ENCODE measurements at places on chromosomes 2 and 18. TPM values are rescaled to one million over a fixed set of nuclear protein-coding genes. Genes with fewer than 3 reads are reported as not detected.

GRCh38 chr2:237207646-237208045 is 122.0 kb downstream of the COPS8 start:
- no peak for DNase-seq

CCDC138 gene
- total RNA-seq: 8.8 TPM

GRCh38 chr2:26807788-26808460 is 22.1 kb downstream of the CENPA start:
- DNase-seq: no peak

XRCC5 gene
- total RNA-seq: 383 TPM

DNA sequence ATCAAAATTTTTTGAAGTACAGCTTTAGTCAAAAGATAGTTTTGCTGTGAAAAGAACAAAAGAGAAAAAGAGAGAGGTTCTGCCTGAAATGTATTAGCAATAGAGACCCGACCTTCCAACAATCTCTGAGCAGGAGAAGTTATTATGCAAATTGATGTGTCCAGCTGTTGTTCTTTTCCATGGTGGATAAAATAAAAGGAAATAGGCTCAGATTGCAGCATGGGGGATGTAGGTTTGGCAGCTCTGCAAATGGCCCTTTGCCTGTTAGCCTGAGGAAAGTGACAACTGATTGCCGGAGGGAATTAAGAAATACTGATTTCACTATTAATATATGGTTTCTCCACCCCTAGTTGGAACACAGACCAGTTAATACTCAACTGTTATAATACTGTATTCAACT is 1283.2 kb upstream of the NXPH2 start:
- no peak for DNase-seq

BOK gene
- 99.4 TPM for total RNA-seq

GRCh38 chr18:22711192-22711685 is 221.9 kb upstream of the RBBP8 start:
- DNase-seq: peak; percentile 16

GRCh38 chr2:240170354-240170735 is 29.9 kb upstream of the OTOS start:
- no peak for DNase-seq

- DNase-seq: no peak
These were observed at the start of gene C2orf74 for GRCh38 chr2:61161888-61162287. TSS of gene C2orf74 (plus strand) at chr2:61162188. CDS start at chr2:61162515, 327 bp downstream.

GRCh38 chr18:26489881-26490280 is 58.5 kb downstream of the KCTD1 start:
- DNase-seq: no peak

- no peak for DNase-seq
These were observed 9.9 kb upstream of the KLF11 start for GRCh38 chr2:10033251-10034006.

UGT1A10 gene
- total RNA-seq: not detected

- no peak for DNase-seq
These were observed 140.9 kb upstream of the TANK start for GRCh38 chr2:161019311-161019710.

ALPG gene
- 0.05 TPM for total RNA-seq

DNA sequence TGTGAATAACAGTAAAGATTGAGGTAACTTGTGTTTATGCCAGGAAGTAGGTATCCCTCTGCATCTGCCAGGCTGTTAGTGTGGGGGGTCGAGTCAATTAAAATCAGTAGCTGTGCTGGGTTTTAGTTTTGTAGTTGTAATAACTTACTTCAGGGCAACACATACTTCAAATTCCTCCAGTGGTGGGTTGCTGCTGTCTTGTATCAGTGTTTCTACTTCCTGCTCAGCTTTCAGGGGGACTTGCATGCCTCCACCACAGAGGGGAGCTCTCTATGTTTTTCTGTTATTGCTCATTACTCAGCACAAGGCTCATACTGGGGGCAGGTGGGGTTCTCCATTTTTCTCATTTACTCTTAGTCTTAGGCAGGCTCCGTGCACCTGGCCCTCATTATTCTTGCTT is 136.8 kb downstream of the CAPN13 start:
- DNase-seq: no peak

NT5C1B gene
- not detected for total RNA-seq

SULT1C2 gene
- total RNA-seq: 0.05 TPM

DNA sequence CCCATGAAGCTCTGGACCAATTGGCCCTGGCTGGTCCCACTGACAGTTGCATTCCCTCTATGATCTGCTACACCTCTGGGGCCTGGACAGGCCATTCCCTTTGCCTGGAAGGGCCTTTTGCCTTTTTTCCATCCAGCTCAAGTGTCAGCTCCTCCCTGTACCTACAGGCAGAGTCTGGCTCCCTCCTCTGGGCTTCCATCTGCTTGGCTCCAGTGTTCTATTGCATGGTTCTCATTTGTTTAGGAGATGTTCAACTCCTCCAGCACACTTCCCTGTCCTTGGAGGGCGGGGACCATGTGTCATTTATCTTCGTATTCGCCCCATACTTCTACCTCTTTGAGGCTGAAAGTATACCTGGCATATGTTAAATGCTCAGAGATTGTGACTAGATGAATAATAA is 61.1 kb downstream of the PRKCE start:
- no peak for DNase-seq

ZSCAN30 gene
- 14.0 TPM for total RNA-seq

IL18R1 gene
- total RNA-seq: 1.4 TPM

CFC1 gene
- not detected for total RNA-seq

DHRS9 gene
- not detected for total RNA-seq

DNA sequence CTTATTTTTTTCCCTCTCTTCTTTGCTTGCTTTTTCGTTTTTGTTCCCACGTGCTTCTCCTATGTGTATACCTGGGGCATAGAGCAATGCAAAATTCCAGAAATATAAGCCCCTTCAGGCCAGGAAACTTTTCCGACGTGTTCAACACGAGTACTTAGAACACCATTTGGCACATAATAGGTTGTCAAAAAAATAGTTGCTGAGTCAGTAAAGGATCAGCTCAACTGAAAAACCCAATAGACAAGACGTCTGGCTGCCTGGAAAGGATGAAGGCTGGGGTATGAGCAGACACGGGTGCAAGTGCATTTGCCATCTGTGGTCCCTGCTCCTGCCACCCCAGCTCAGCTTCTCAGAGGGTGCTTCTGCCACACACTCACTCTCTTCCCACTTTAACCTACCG is 823.0 kb upstream of the SOX11 start:
- DNase-seq: no peak

PPM1G gene
- total RNA-seq: 164 TPM

WNT6 gene
- total RNA-seq: not detected

- no peak for DNase-seq
These were observed 64.0 kb upstream of the SLC14A2 start for GRCh38 chr18:45551142-45551815.

TUBA3E gene
- not detected for total RNA-seq

CPO gene
- total RNA-seq: not detected

CXCR1 gene
- not detected for total RNA-seq

DNA sequence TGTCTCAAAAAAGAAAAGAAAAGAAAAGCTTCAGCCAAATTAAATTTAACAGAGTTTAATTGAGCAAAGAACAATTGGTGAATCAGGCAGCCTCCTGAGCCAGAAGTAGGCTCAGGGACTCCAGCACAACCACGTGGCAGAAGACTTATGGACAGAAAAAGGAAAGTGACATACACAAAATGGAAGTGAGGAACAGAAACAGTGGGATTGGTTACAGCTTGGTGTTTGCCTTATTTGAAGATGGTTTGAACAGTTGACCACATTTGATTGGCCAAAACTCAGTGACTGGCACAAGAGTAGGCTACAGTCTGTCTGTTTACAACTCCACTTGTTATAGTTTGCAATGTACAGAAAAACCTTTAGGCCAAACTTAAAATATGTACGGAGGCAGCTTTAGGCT is 83.1 kb downstream of the SOCS6 start:
- DNase-seq: no peak

GRCh38 chr18:33706391-33706790 is 128.4 kb downstream of the ASXL3 start:
- no peak for DNase-seq

DNA sequence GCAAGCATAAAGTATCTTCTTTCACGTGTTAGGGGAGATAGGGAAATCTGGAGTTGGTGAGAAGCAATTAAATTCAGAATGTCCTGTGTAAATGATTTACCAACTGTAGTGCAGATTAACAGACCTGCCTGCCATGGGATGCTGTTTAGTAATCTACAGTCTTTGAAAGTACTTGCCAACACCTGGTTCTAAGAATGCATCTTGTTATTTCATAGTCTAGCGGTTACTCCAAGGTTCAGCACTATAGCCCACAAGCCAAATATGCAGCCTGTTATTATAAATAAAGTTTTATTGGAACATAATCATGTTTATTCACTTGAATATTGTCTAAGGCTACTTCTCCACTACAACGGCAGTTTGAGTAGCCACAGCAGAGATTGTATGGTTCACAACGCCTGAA is 100.8 kb downstream of the OSBPL6 start:
- DNase-seq: no peak

RAB6C gene
- not detected for total RNA-seq

GRCh38 chr2:106960683-106961161 is 74.8 kb upstream of the ST6GAL2 start:
- DNase-seq: no peak

GRCh38 chr18:62928326-62928725 is 213.0 kb downstream of the PHLPP1 start:
- no peak for DNase-seq

DNA sequence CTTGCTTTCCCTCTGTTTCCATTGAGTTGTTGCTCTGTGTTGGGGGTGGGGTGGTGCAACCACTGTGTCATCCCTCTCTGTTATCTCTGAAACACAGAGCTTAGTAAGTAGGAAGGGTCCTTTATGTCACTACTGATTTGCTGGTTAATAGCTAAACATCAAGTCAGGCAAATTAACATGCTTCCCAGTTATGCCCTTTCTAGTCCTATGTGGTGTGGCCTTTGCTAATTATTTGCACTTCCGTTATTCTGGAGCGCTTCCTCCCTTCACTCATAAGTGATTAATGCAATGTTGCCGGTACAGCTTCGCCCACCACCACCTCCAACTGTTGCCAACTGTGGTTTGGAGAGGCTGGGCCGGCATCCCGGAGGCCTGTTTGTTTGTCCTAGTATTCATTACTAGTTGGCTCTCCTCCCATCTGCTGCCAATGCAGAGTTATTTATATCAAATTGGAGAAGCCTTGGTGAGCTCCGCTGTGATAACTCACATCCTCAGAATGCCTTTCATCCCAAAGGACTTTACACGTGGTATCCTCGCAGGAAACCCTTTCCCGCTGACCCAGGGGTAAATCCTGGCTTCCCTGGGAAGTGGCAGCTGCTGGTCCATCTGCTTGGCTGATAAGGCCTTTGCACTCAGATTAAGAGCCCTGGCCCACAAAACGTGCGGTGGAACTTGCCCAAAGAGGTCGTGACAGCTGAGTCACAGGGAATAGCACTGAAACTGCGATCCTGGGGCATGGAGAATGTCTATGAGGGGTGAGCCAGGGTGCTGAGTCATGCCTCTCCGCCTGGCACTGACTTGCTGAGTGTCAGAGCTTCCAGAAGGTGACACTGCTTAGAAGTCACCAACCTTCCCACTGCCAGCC is 72.0 kb upstream of the ZCCHC2 start:
- DNase-seq: peak; percentile 99

RTP5 gene
- total RNA-seq: not detected

CHN1 gene
- 18.5 TPM for total RNA-seq

ASB18 gene
- under 0.01 TPM for total RNA-seq

SH3RF3 gene
- total RNA-seq: 13.5 TPM

GRCh38 chr18:9410515-9410914 is 64.8 kb upstream of the RALBP1 start:
- no peak for DNase-seq

RNU2-63P gene
- not detected for total RNA-seq

- DNase-seq: no peak
These were observed 135.5 kb downstream of the GAREM1 start for GRCh38 chr18:32335228-32335627.

DNA sequence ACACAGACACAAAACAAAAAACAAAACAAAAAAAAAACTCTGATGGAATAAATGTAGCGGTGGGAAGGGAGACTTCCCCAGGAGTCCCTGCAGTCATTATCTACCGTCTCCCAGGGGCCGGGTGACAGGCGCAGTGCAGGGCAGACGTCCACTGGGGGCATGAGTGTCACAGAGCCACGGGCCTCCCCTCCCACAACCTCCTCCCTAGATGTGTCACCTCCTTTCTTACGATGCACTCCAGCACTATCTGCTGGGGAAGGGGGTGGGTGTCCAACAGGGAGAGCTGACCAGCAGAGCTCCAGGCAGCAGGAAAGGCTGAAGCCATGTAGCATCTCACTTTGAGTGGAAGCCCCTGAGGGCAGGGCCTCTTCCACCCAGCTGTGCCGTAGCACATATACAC is 84.5 kb downstream of the LONRF2 start:
- DNase-seq: no peak

- no peak for DNase-seq
These were observed 6.1 kb downstream of the FAM124B start for GRCh38 chr2:224395620-224396390.

- no peak for DNase-seq
These were observed 395.2 kb downstream of the MTX2 start for GRCh38 chr2:176664478-176664877.

DNA sequence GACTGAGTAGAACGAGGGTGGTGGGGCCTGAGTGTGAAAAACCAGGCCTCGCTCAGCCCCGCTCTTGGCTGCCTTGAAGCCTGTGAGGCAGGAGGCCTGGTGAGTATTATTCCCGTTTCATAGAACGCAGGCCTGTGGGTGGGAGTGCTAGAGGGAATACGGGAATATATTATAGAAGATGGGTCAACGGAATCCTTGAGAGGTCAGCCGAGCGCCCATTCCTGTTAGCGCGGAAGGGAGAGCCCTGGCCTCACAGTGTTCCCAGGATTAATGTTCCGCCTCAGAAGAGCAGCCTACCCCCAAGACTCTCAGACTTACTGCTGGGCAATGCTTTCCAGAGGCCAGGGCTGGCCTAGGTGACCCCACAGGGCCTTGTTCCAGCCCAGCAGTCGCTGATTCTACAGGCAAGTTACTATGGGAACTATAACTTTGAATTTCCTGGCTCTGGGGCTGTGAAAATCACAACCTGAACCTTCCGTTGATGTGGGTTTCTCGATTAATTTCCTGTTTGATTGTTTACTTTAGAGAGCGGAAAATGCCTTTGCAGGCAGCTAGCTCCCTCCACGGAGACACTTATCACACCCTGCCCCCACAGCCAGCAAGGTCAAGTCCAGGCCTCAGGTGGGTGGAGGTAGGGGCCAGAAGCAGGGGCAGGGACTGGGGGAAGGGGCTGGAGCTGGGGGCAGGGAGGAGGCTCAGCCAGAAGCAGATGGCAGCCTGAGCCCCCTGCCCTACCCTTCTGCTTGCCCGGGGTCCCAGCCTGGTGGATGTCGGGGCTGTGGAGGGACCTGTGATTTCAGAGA is 108.3 kb downstream of the SMAD7 start:
- peak; percentile 96 for DNase-seq

LHCGR gene
- total RNA-seq: not detected
